Activated naive CD4-positive, alpha-beta T cell treated with Interleukin-2 at 50 U/mL for 16 hours (primary cell): ENCODE measurements at places on chromosomes 3 and 15.

DNA sequence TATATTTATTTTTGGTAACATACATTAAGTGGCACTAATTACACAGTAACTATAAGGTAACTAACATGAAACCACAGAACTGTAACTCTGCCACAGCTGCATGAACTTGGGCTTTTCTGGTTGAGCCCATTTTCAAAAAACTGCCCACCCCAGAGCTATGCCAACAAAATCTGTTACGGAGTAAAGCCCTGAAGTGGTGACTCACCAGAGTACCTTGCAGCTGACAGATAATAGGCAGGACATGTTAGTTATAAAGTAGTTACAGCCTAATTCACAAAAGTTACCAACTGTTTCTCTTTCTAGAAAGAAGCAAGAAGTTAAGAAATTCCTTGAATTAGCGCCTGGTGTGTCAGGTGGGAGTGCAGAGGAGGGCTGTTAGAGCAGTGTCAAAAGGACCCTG, 1.5 kb upstream of the GPX1 start:
- no peak for DNase-seq

DNA sequence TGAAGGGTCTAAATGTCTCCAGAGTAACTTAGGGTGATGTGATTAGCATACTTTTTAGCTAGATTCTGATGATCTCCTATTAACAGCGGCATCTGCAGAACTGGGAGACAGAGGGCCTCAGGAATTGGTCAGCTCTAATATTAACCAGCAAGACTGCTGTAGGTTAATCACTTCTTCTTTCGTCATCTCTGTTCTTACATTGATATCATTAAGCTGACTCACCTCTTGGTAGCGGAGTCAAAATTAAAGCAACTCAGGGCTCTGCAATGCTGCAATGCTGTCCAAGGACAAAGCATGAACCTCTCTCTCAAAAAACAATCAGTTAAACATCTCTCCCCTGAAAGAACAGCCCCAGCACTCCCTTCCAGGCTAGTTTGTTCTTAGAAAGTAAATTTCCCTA, 57.5 kb upstream of the TRA2B start:
- no peak for DNase-seq

DNA sequence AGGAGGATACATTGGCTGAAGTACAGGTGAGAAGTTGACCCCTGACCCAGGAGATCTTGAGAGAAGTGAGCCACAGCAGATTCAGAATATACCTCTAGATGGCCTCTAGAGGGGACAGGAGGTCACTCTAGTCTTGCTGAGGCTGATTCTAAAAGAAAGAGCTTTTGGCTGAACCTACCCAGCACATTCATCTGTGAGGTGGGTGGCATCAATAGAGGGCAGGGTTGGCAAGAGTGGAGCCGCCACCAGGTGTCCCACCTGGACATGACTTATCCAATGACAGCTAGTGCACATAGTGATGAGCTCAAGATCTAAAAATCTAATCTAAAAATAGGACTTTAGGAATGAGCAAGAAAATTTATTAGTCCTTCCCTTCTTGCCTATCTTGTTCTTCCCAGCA, 51.6 kb downstream of the CYP19A1 start:
- no peak for DNase-seq

GRCh38 chr3:66404197-66404596, 96.6 kb downstream of the LRIG1 start:
- DNase-seq = no peak

DNA sequence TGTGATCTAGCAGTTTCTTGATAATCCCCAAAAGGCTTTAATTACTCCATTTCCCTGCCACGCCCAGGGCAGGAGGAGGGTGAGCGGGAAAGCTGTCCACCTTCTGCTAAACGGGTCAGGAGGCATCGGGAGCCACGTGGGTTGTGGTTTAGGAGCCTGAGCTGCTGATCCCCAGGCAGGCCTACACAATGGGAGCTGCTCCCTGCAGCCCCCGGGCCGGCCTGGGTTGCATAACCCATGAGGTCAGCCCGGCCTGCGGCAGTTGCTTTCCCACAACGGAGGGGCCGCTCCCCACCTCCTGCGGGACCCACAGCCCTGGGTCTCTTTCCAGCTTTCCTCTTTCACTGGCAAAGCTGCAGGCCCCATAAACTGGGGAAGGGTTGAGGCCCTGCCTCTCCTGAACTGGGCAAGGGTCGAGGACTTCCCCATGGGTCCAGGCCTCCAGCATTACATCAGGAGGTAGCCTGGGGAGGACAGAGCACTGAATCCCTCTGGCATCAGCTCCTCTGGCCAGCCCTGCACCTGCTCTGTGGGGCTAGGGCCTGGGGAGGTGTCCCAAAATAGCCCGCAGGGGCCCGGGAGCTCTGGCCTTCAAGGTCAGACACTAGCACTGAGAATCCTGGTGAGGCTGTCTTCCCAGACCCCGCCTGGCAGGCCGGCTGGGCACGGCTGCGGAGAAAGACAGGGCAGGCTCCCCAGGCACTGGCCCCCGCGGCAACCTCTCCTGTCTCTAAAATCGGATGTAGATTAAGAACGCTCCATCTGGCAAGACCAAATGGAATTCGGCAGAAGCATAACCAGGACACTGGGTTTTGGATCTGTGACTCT, 47.3 kb downstream of the ZDHHC19 start:
- DNase-seq = no peak

- peak; percentile 65 for DNase-seq
Measured at GRCh38 chr3:5187920-5188418, 462 bp downstream of the EDEM1 start.

DNA sequence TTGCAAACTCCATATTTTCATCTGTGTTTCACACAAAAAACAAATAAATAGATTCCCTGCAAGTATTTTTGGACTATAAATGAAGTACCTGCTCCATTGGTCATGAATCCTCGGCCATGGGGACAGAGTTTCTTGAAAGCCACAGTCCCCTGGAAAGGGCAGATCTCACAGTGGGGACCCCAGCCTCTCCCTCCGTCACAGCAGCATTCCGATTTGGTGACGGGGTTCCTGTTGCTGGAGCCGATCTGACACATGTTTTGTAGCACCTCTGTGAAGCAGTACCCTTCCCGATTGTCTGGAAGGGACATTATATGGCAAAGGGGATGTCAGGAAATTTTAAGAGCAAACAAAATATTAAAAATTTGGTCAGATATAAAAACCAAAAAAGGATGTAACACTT, 96.2 kb downstream of the DUT start:
- DNase-seq = no peak

DNA sequence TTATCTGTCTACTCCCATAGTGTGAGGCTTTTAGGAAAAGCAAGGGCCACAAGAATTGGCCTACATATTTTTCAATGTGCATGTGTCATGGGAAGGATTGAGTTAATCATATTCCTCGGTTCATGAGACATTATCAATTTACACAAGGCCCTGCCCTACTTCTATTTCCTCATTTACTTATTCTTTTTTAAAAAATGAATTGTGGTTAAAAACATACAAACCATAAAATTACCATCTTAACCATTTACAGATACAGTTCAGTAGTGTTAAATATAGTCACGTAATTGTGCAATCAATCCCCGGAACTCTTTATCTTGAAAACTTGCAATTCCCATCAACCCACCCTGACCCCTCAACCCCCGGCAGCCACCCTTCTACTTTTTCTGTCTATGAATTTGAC, 284.0 kb upstream of the GADL1 start:
- DNase-seq = no peak

GRCh38 chr15:89625716-89626115, 29.6 kb downstream of the KIF7 start:
- DNase-seq = no peak

- no peak for DNase-seq
Measured at GRCh38 chr3:11495948-11496557, 147.7 kb downstream of the VGLL4 start.

DNA sequence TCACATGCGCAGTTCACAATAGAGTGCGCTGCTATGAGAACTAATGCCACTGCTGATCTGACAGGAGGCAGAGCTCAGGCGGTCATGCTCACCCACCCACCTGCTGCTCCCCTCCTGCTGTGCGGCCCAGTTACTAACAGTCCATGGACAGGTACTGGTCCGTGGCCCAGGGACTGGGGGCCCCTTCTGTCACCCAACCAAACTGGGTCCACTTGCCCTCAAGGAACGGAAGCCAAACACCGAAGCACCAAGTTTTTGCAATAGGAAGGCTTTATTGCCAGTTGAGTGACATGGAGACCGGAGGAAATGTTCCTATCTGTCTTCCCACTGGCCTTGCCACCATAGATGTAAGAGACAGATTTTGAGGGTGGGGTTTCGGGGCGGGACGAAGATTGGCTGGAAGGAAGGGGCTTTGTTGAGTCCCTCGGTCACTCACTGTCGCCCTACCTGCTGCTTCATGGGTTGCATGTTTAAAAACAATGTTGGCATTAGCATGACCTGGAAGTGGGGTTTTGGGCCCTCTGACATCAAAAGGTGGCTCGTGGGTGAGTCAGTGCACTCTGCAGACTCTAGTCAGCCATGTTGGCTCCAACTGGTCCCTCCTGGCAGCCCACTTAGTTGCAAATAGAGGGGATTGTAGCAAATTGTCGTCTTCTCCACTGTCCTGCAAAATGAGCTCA, 141.0 kb downstream of the TJP1 start:
- DNase-seq = no peak

- no peak for DNase-seq
Measured at GRCh38 chr15:69819371-69819770, 278.3 kb downstream of the TLE3 start.

DNA sequence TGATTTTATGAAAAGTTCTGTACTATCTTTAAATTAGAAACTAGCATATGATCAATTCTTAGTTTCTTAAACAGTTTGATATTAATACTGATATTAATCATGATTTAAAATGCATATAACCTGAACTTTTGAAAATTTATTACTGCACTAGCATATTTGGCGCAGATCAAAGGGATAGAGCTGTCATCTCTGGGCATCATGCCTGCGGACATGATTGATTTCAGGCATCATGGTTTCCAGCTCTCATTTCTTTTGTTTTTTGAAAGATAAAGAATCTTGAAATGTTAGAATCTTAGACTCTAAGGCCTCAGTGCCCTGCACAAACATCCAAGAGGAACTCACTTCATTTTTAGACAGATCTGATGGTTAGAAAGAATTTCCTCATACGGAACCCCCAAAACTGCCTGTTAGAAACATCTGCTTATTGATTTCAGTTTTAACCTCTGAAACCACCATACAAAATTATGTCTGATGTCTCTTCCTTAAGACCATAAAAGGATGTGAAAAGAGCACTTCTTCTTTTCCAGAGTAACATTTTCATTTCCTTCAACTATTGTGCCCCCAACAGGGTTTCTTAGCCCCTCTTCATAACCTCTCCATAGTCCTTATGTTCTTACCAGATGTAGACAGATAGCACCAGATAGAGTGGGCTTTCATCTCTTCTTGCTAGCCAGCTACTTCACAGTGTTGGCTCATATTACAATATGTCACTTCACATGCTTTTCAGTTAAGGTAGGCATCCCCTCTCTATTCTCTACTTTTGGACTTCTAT, 110.8 kb downstream of the BBX start:
- DNase-seq = no peak

- no peak for DNase-seq
Measured at GRCh38 chr15:45441686-45442085, 63.3 kb upstream of the GATM start.

- DNase-seq = no peak
Measured at GRCh38 chr3:25748189-25748588, 35.1 kb downstream of the NGLY1 start.

DNA sequence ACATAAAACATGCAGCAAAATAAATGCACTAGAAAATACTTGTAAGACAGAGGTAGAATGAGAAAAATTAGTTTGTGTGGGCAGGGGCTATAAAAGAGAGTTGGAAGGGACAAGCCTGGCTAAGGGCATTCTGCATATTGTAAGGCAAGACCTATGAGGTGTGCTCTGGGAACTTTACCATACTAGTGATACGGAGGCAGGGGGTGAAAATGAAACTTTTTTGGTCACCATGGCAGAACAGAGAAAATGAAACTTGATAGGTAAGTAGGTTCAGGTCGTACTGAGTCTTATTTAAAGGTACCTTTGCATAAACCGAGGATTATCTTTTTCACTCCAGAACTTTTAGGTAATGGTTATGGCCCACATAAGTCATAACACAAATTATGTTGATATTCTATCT, 74.7 kb upstream of the ACKR4 start:
- no peak for DNase-seq
